ENCODE measurements at places on chromosomes 1 and 21. TPM values are rescaled to one million over a fixed set of nuclear protein-coding genes. Genes with fewer than 3 reads are reported as not detected.

RNF220 gene
- 77.1 TPM for total RNA-seq

EYA3 gene
- 14.4 TPM for total RNA-seq

DNA sequence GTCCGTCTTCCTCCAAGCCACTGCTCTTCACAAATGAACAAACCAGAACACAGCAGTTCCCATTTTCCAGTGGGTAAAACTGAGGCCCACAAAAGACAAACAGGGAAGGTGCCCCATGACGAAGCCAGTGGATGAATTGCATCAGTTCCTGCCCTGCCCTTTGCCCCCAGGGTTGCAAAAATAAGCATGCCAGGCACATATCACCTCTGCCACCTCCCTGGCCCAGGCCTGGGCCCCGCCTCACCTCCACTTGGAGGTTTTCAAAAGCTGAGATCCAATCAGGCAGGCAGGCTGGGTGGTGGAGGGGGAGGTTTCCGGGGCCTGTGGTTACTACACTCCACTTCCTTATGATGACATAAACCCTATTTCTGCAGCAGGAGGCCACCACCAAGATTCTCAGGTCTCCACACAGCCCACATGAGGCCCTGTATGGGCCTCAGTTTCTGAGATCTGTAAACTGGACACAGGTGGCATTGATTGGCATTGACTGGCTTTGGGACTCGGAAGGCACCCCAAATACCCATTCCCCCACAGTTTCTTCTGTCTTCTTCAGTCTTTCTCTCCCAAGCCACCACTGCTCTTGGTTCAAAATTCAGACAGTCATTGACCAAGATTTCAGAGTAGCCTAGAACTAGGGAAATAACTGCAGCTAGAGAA is 4.1 kb downstream of the KIF21B start:
- H3K27me3 ChIP-seq, result peaks cover 36% of the 10 kb centered on the region
- DNase-seq, result no peak
- H3K4me1 ChIP-seq, result no peaks in the 10 kb centered on the region
- H3K27ac ChIP-seq, result no peak overlapping the region

- no peaks in the 10 kb centered on the region for H3K27me3 ChIP-seq
- H3K36me3 ChIP-seq, result no peaks in the 10 kb centered on the region
- H3K4me1 ChIP-seq, result no peaks in the 10 kb centered on the region
- H3K27ac ChIP-seq, result no peak overlapping the region
These were observed 41.0 kb upstream of the ID3 start for GRCh38 chr1:23600283-23600682.

GRCh38 chr1:70899735-70900134 is 147.9 kb downstream of the PTGER3 start:
- no peak overlapping the region for H3K4me3 ChIP-seq
- no peaks in the 10 kb centered on the region for H3K27me3 ChIP-seq
- DNase-seq, result no peak
- no peaks in the 10 kb centered on the region for H3K4me1 ChIP-seq
- H3K36me3 ChIP-seq, result no peaks in the 10 kb centered on the region
- no peak overlapping the region for H3K27ac ChIP-seq

DNA sequence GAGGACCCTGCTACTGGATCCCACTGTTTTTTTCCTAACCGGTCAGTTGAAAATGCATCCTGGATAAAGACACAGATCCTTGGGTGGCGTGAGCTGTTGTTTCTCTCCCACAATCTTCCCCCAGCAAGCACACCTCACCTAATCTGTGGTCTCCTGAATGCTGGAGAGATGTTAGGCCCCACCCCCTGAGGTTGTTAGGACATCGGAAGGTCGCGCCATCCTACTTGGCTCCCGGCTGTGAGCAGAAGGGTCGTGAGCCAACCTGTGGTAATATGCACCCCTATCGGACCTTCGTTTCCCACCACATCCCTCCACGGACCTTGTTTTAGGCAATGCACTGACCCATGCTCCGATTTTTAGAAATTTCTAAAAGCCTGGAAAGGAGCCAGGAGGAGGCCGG is 89.9 kb upstream of the IPO9 start:
- peaks cover 4% of the 10 kb centered on the region for H3K36me3 ChIP-seq
- DNase-seq, result no peak
- peaks cover 46% of the 10 kb centered on the region for H3K4me1 ChIP-seq

- H3K27me3 ChIP-seq, result no peaks in the 10 kb centered on the region
- no peak overlapping the region for H3K27ac ChIP-seq
These were observed 5.5 kb downstream of the KIF26B start for GRCh38 chr1:245160288-245160687.

DNA sequence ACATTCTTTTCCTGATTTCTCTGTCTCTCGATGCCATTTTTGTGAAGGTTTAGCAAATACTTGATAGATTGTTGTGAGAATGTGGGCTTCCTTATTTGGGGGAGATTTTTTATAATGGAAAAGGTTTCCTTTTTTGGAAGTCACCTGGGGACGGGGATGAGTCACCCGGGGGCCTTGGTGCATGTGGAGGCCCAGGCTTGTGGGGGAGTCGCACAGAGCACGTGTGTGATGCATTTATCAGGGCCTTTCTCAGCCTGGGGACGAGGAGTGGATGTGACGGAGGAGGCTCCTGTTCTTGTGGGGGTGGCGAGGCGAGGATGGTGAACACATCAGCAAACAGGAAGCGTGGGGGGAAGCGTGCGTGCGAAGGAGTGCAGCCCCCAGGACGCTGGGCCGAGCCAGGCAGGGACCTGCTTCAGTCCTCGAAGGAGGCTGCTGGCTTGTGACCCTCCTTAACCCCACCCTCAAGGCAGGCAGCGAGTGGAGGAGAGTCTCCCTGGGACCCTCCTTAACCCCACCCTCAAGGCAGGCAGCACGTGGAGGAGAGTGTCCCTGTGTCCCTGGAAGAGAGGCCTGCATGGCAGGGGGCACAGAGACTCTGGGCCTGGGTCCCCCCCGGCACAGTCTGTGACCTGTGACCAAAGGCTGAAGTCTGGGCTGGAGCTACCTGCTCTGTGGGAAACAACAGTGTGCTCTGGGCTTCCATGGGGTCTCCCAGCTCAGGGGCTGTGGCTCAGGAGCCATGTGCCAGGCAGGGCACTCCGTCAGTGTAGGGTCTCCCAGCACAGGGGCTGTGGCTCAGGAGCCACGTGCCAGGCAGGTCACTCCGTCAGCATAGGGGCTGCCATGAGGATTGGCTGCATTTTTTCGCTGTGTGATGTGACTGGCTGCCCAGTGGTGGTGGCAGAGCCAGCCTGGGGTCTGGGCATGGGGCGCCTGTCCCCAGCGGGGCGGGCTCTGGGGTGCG is 57.2 kb downstream of the AGPAT3 start:
- H3K27ac ChIP-seq, result no peak overlapping the region
- H3K36me3 ChIP-seq, result peaks cover 2% of the 10 kb centered on the region
- DNase-seq, result peak; percentile 26
- no peak overlapping the region for H3K4me3 ChIP-seq
- H3K27me3 ChIP-seq, result no peaks in the 10 kb centered on the region

All from IMR-90 (cell line).